RKO (cell line): ENCODE measurements at places on chromosomes 3 and 15.

DNA sequence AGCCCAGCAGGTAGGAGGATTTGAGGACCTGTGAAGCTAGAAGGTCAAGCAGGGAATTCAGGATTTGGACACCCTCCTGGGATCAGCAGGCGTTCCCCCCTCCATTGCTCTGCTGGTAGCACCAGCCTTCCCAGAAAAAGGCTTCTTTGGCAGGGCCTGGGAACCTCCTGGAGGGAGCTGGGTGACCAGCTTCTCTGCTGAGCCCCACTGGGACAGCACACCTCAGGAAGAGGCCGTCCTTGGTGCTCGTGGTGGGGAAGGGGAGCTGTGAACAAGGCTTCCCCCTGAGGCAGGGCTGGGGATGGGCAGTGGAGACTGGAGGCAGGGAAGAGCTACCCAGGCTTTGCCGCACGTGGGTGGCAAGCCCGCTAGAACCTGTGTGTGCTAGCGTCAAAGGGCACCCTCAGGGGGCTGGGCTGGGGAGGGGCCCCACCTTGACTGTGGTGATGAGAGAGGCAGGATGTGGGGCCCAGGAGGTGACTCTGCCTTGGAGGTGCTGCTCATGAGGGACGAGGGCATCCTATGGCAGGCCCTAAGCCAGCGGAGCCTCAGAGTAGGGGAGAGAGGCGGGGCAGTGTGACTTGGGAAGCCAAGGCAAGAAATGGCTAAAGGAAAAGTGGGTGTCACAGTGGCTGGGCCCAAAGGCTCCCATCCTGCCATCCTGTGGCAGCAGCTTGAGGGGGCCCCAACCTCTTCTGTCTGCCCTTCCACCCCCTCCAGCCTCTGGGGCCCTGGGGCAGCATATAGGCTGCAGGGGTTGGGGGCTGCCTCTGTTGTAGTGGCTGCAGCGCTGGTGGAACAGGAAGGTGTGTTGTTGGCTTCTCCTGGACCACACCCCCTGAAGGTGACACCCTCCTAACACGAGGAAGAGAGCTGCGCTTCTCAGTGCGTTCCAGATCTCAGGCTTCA lies 20.7 kb downstream of the KLF13 start:
- no peak for DNase-seq

DNA sequence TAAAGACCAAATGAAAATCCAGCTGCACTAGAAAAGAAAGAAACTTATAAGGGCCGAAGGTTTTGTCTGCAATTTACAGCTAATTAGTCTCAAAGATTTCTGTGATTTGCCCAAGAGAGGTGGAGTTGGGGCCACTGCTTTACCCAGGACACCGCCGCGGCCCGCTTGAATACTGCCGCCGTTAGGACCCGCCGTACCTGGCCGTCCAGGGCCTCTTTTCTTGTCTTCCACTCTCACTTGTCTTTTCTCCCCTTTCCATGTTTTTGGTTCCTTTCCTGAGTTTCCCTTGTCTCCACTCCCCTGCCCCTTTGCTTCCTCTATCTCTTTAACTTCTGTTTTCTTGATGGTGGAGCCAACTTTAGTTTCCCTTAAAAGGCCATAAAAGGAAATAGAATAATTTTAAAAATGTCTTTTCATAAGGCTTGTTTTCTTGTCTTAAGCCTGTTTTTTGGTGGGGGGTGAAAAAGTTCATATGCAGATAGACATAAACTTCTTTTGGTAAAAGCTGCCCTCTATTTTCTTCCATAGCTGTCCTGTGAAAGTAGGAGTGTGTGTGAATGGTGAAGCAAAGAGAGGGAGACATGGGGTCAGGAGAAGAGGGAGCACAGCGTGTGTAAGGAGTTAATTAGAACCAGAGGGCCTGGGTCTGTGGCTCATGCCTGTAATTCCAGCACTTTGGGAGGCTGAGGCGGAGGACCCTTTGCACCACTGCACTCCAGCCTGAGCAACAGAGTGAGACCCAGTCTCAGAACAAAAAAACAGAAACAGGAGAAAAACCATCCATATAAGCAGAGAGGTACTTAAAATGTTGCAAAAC lies 16.0 kb upstream of the CCNL1 start:
- peak; percentile 45 for DNase-seq

GRCh38 chr3:148218222-148218621 lies 479.5 kb upstream of the AGTR1 start:
- no peak for DNase-seq

DNA sequence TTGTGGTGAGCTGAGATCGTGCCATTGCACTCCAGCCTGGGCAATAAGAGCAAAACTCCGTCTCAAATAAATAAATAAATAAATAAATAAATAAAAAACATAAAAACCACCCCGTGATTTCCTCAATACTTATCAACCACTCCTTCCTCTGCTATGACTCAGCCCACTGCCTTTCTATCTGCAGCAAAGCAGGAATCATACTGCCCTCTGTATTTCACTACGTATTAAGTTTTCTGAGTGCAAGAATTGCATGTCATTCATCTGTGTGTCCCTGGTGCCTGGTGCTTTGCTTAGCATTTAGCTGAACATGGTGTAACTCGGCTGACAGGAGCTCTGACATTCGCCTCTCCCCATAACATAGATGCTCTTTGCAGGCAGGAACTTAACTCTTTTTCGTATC lies 7.1 kb downstream of the LSG1 start:
- DNase-seq, result peak; percentile 27

- no peak for DNase-seq
These were observed at the start of gene PRR23A for GRCh38 chr3:139006051-139006716. PRR23A (minus strand) TSS chr3:139006268; CDS start chr3:139006268, 0 bp downstream.

DNA sequence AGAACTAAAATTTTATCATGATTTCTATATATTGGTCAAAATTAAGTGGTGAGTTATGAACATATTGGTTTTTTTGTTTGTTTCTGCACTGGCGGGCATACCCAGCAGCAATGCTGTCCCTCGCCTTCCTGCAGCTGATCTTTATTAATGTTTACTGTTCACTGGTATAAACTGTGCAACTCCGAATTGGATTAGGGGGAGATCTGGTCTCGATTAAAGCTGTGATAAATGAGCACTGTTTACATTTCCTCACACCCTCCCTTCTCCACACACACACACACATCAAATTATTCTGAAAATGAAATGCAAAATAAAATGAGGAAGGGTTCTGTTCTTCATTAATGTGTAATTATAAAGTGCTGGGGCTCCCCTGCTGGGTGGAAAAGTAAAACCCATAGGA lies 48.5 kb upstream of the DAZL start:
- no peak for DNase-seq

GRCh38 chr3:10614168-10614567 lies 108.8 kb upstream of the ATP2B2 start:
- no peak for DNase-seq

DNA sequence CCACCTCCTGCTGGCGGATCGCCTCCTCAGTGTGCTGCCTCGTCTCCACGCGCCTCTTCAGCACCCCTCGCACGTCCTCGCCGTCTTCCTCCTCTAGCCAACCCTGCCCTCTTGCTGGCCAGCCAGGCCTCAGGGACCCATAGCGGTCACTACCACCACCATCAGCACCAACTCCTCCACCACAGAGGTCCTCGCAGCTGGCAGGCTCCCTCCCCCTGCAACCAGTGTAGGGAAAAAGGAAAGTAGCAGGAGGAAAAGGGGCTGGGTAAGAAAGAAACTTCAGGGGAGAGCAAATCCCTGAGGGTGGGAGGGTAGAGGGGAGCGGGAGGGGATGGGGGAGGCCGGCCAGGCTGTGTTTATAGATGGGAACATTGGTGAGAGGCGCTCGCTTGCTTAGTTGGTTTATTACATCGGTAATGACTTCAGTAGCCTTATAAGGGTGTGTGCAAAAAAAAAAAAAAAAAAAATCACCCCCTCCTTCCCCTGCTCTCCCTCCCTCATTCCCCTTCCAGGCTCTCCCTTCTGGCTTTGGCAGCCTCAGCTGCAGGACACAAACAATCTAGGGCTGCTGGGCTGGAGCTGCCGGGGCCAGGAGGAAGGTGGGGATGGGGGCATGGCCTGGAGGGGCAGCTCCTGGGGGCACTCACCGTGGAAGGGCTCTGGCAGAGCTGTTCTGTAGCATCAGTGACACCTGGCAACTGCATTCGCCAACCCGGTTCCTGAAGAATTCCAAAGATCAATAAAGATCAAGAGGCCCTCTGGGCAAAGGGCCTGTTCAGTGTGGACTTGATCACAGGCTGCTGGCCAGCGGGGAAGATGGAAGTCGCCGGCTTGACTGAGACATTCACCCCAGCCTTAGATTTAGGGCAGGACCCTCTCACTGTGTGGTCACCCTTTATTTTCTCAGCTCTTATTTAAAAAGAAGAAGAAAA lies 116.2 kb upstream of the HACD2 start:
- no peak for DNase-seq

- DNase-seq, result no peak
These were observed 1045.9 kb downstream of the MCTP2 start for GRCh38 chr15:95277266-95277665.

- no peak for DNase-seq
These were observed 696.0 kb downstream of the ZNF385D start for GRCh38 chr3:21055015-21055414.

- no peak for DNase-seq
These were observed 73.5 kb downstream of the EDEM1 start for GRCh38 chr3:5260992-5261501.

GRCh38 chr15:69576948-69577351 lies 124.3 kb downstream of the RPLP1 start:
- DNase-seq, result no peak

GRCh38 chr3:197494366-197495058 lies 61.3 kb downstream of the BDH1 start:
- DNase-seq, result no peak

- no peak for DNase-seq
These were observed 40.9 kb downstream of the CHST2 start for GRCh38 chr3:143160437-143160836.

DNA sequence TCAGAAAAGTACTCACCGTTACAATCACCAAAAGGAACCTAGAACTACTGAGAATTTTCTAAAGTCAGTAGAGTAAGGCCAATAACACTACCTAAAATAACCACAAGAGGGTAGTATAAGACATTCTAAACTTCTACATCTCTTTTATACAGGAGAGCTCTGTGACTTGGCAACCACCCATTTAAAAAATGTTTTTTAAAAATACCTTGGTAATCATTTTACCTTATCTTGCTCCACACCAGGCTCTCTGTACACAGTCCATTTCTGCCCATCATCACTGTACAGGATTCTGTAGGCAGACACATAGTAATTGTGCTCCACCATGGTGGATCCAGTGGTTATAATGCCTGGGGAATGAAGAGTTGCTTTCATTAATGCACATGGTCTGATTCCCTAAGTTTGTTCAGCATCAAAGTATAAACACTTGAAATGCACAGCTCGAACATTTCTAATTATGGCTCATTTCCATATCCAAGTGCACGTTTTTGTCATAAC lies 54.5 kb downstream of the ST3GAL6 start:
- DNase-seq, result peak; percentile 70

GRCh38 chr3:16070707-16071106 lies 103.8 kb upstream of the GALNT15 start:
- DNase-seq, result no peak

- DNase-seq, result peak; percentile 55
These were observed 102.7 kb downstream of the TBC1D5 start for GRCh38 chr3:17639765-17640164.

GRCh38 chr3:71152892-71153265 lies 430.6 kb downstream of the FOXP1 start:
- no peak for DNase-seq

DNA sequence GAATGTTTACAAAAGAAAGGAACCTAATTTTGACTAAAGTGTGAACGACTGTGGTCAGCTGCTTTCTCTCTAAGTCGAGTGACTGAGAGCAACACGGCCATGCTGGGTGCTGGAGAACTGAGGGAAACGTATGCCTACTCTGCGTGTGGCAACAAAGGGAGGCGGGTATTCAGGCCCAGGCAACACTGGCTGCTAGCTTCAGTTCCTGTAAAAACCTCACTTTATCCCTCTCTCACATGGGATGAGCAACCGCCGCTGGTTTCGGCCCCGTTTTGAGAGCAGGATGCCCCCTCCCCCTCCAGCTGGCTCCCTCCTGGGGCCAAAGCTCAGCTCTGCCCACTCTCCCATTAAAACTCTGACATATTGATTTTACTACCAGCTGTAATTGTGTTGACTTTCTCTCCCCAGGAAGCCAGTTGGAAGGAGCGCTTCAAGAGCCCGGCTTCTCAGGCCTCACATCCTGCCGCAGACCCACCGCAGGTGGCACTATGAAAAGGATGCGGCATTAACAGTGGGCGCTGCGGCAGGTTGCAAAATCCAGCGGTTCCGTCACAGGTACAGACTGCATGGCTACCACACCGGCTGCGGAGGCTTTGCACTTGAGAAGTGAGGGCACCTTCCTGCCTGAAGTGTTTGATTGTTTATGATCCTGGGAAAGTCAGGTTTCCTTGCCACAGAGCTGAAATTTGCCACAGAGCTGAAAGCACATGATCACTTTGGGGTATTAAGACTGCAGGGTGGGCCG lies 12.7 kb downstream of the PLXND1 start:
- no peak for DNase-seq

DNA sequence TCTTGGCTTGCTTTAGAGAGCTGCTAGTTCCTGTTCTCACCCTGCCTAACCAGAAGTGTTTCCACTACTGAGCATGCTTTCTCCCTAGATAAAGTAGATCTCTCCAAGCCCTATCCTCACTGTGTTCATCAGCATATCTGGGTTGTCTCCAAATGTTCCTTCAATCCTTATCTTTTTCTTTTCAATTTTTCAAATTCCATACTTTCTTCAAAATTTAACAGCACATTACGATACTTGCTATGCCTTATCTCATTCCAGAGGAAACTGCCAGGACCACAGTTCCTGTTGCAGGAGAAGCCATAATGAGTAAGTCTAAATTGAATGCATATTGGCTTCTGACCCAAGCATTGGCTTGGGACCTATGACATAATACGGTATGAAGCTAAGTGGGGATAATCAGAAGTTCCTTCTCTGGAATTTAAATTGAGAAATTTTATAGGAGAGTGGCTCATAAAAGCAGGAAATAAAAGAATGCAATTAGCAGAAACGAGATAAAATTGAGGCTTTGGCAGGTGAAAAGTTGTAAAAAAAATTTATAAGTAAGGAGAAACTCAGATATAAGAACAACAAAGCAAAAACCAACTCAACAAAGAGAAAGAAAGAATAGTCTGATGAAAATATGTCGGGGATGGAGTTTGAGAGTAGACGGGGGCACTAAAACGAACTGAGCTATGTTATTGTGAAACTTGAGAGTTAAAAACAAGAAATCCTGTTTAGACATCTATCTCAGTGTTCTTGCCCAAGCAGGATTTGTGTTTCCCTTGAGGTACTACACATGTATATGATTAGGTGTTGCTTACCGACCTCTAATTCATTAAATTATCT lies 631.7 kb upstream of the CCDC54 start:
- DNase-seq, result no peak

GRCh38 chr3:53650424-53650823 lies 156.0 kb downstream of the CACNA1D start:
- DNase-seq, result no peak

DNA sequence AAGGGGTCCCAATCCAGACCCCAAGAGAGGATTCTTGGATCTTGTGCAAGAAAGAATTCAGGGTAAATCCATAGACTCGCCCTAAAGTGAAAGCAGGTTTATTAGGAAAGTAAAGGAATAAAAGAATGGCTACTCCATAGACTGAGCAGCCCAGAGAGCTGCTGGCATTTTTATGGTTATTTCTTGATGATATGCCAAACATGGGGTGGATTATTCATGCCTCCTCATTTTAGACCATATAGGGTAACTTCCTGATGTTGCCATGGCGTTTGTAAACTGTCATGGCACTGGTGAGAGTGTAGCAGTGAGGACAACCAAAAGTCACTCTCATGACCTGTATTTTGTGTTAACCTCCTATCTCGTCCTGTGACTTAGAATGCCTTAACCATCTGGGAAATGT lies 142.2 kb downstream of the DOCK3 start:
- DNase-seq, result no peak
